Activated CD4-positive, alpha-beta T cell treated with anti-CD3 and anti-CD28 coated beads for 48 hours (primary cell): ENCODE measurements at places on chromosomes 12 and 14.

- DNase-seq = no peak
These were observed 53.8 kb downstream of the PLEKHG3 start for GRCh38 chr14:64758025-64758521.

GRCh38 chr12:98701166-98701565 lies 56.1 kb downstream of the APAF1 start:
- DNase-seq = no peak

DNA sequence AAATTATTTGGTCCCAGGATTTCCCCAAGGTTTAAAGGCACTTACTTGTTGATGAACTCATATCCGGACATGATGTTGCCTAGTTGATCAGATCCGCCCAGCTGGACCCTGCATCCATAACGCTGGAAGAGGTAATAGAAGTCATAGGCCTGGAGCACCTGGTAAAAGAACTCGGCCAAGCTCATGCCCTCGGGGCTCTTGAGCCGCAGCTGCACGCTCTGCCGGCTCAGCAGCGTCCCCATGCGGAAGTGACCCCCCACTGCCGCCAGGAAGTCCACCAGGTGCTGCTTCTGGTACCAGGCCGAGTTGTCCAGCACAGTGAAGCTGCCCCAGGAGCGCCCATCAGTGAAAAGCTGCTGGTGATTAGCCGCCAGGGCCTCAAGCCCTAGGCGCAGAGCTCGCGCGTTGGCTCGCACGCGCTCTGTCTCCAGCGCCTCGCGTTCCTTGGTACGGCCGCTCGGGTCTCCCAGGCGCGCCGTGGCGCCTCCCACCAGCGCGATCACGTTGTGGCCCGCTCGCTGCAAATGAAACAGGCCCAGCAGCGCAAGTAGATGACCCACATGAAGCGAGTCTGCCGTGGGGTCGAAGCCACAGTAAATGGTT lies 545 bp downstream of the YARS2 start:
- peak; percentile 78 for DNase-seq

GRCh38 chr12:51869931-51870330 lies 18.0 kb upstream of the ANKRD33 start:
- no peak for DNase-seq

DNA sequence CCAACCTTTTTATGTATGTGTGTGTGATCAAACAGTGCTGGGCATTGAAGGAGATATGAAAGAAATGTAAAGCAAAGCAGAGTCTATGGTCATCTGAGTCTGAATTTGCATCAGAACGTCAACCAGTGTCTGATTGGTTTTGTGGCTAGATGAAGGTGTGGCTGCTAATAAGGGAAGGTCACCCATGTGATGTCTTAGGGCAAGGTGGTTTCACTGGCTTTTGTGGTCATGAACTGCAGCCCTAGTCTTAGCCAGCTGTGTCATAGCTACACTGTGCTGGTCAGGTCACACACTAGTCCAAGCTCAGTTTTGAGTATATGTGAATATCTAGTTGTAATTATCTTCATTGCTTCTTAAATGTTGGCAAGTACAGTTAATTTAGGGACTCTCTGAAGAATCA lies 105.8 kb downstream of the TGFB3 start:
- DNase-seq = no peak

GRCh38 chr14:74275241-74275841 lies 27.4 kb downstream of the ABCD4 start:
- no peak for DNase-seq

GRCh38 chr12:64522316-64522715 lies 70.4 kb downstream of the TBK1 start:
- DNase-seq = no peak

DNA sequence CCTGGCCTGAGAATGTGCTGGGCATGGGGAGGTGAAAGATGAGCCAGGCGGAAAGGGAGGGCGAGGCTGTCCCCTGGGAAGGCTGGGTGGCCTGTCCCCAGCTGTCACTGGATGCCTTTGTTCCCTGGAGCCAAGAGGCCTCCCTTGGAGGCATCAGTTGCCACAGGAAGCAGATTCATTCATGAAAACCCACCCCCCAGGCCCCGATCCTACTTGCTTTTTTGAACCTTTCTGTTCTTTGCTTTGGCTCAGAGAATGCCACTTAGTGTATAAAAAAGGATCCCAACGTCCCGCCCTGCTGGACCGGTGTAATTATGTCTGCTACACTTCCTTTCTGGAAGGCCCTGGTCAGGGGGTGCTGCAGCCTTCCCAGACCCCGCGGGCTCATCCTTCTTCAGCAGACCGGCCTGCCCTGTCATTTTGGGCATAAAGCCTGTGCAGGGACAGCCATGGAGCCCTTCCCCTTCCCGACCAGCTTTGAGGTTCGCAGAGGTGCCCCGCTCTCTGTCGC lies 220.2 kb downstream of the SLC41A2 start:
- no peak for DNase-seq

- no peak for DNase-seq
These were observed 324.4 kb upstream of the RTL1 start for GRCh38 chr14:101227611-101228594.

GRCh38 chr14:103871596-103872480 lies 24.5 kb upstream of the PPP1R13B start:
- DNase-seq = peak; percentile 82

GRCh38 chr14:25136811-25137210 lies 86.9 kb upstream of the STXBP6 start:
- DNase-seq = no peak

- DNase-seq = peak; percentile 24
These were observed 229.1 kb upstream of the OR4E1 start for GRCh38 chr14:21902561-21903181.

- DNase-seq = peak; percentile 89
These were observed 1.8 kb upstream of the RHOF start for GRCh38 chr12:121795034-121795968.

GRCh38 chr14:73740618-73741326 lies 26.6 kb upstream of the PNMA1 start:
- no peak for DNase-seq

GRCh38 chr12:25875661-25876060 lies 82.8 kb upstream of the RASSF8 start:
- DNase-seq = no peak

DNA sequence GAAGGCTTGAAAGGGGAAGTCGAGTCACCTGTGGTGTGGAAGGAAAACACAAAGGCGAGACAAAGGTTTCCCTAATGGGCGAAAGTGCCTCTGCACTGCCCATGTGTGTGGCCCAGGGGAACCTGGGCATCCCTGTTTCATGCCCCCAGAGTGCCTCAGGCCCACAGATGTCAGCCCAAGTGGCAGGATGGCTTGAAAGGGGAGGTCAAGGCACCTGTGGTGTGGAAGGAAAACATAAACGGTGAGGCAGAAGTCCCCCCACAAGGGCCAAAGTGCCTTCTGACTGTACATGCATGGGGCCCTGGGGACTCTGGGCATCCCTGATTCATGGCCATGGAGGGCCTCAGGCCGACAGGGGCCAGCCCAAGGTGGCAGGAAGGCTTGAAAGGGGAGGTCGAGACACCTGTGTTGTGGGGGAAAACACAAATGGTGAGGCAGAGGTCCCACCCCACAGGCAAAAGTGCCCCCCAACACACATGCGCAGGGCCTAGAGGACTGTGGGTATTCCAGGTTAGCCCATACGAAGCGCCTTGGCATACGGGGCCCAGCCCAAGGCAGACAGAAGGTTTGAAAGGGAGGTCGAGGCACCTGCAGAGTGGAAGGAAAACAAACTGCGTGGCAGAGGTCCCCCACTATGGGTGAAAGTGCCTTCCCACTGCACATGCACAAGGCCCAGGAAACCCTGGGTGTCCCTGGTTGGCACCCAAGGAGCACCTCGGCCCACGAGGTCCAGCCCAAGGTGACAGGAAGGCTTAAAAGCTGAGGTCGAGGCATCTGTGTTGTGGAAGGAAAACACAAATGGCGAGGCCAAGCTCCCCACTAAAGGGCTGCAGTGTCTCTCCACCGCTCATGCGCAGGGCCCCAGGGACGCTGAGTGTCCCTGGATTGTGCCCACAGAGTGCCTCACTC lies 382.3 kb downstream of the ALG10 start:
- no peak for DNase-seq

DNA sequence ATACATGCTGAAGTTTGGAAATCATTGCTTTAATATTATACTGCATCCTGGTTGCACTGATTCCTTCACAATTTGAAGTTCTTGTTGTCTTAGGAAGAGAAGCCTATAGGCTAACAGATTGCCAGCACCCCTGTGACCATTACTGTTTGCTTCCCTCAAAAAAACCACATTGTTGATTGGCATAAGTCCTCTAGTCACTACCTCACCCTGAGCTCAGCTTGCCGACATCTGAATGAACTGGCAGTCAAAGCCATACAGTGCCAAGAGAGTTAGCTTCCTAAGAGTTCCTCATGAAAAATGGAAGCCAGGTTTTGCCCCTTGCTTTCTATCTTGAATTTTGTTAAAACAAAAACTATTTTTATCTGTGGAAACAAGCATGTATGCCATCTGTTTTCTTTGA lies 276.1 kb downstream of the SYT1 start:
- no peak for DNase-seq

GRCh38 chr14:88364710-88365413 lies 20.6 kb upstream of the SPATA7 start:
- no peak for DNase-seq

- no peak for DNase-seq
These were observed 75.6 kb downstream of the ARL6IP4 start for GRCh38 chr12:123056053-123056452.

DNA sequence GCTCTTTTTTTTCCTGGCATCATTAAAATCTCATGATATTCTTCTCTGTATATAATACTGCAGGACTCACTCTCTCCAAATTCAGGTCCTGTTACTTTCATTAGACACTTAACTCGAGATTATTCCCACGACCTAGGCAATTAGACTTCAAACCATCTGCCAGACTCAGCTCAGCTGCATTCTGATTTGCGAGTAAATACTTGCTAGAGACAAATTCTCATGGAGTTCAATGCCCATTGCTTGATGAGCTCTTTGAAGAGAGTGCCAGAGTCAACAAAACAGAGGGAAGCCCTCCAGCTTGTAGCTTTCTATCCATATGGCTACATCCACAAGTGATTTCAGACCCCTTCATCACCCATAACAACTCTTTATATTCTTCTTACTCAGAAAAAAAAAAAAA lies 88.3 kb downstream of the GTF2A1 start:
- no peak for DNase-seq

GRCh38 chr14:103738701-103739451 lies 23.3 kb downstream of the ZFYVE21 start:
- DNase-seq = no peak

DNA sequence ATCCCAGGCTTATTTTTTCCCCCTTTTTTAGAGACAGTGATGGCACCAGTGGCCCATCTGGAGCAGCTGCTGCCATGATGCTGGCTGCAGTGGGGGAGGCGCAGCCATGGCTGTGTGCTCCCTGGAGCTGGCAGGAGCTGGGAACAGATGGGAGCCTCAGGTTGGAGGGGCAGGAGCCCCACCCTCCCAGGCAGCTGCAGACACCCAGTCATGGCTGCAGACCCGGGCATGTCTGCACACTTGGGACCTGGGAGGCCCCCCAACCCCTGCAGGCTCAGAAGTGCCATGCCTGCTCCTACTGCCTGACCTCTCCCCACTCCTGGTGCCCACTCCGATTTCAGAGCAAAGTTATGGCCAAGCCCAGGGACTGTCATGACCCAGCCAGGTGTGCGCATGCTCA lies 25.1 kb downstream of the CDKL1 start:
- DNase-seq = no peak

DNA sequence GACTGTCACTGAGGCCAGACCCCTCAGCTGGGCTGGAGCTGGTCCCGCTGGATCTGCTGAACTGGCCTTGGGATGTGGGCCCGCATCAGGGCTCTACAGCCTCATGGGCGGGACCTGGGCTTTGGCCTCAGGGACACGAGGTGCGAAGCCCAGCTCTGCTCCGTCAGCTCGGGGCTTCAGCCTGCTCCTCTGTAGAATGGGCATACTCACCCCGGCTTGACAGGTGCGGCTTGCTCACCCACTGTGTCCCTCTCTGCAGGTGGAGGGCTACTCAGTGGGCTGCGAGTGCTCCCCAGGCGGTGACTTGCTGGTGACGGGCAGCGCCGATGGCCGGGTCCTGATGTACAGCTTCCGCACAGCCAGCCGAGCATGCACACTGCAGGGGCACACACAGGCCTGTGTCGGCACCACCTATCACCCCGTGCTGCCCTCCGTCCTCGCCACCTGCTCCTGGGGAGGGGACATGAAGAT lies 57.6 kb downstream of the BEGAIN start:
- no peak for DNase-seq

DNA sequence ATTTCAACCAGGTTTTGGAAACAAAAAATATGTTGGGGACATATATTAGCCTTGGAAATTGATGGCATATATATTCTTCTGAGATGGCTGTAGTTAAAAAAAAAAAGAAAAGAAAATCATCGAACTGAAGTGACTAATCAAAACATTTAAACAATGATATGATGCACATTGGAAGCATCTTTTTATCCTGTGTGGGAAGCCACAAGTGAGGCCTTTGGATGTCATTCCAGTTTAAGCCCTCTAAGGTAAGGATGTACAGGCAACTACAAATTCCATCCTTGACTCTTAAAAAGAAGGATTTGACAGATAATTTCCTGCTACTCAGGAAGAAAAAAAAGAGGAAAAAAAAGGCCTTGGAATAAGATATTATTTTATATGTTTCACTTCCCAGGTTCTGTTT lies 9.6 kb upstream of the PTPRB start:
- DNase-seq = no peak

- no peak for DNase-seq
These were observed 92.7 kb downstream of the NCOR2 start for GRCh38 chr12:124474709-124475108.

DNA sequence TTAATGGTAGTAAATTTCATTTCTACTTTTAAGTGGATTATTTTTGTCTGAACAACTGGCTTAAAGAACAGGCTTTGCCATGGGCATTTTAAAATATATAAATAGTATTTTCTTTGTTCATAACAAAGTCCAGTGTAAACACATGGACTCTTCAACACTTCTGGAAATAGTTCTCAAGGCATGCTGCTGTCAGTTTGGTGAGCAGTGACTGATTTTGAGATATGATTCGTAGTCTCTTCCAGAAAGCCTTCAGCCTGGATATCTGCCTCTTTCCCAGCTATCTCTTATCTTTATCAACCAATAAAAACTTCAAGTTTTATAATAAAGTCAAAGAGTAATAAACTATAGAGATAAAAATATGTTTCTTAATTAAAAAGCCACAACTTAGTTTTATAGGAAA lies 110.7 kb downstream of the NAV3 start:
- no peak for DNase-seq

DNA sequence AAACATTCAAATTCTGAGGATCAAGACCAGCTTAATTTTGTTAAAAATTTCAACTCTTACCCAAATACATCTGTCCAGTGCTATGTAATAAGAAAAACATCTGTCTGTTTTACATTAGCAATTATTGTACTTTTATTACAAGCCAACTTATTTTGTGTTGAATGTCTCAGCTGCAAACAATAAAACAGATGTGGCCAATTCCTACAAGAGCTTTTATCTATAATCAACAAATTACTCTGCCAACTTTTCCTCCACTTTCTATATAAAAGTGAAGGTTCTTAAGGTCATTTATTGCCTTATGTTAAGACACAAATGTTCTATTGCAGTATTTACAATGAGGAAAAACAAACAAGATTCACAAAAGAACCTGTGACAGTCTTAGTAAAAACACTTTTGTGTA lies 72.7 kb downstream of the NOVA1 start:
- DNase-seq = no peak
